ENCODE measurements at places on chromosomes 2 and 18. TPM values are rescaled to one million over a fixed set of nuclear protein-coding genes. Genes with fewer than 3 reads are reported as not detected.

Gene GATA6
- 81.1 TPM for total RNA-seq

Gene POTEC
- not detected for total RNA-seq

Gene ASTL
- not detected for total RNA-seq

- H3K36me3 ChIP-seq, result no peaks in the 10 kb centered on the region
- DNase-seq, result no peak
- H3K27me3 ChIP-seq, result no peaks in the 10 kb centered on the region
- H3K27ac ChIP-seq, result no peak overlapping the region
These were observed 184.8 kb downstream of the TXNL1 start for GRCh38 chr18:56453631-56454030.

- no peak overlapping the region for H3K4me3 ChIP-seq
- no peak for DNase-seq
- H3K4me1 ChIP-seq, result peaks cover 51% of the 10 kb centered on the region
- no peaks in the 10 kb centered on the region for H3K27me3 ChIP-seq
These were observed 46.4 kb downstream of the SLC8A1 start for GRCh38 chr2:40405465-40405864.

DNA sequence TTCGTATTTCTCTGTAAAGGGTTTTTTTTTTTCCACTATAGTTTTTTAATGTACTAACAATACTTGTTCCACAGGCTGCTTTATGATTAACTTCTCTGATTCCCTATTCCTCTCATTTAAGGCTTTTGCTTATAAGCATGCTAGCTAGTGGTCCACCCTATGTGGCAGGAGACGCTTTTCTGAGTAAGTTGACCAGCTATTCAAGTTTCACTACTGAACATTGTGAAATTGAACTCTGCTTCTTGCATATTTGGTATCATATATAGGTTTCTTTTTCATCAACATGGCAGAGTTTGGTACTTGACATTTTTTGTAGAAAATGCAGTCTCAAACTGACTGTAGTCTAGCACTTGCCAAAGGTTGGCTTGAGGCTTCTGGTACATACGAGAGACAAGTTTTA is 74.2 kb downstream of the OTX1 start:
- H3K4me1 ChIP-seq, result no peaks in the 10 kb centered on the region
- no peaks in the 10 kb centered on the region for H3K27me3 ChIP-seq
- DNase-seq, result no peak
- H3K27ac ChIP-seq, result no peak overlapping the region

DNA sequence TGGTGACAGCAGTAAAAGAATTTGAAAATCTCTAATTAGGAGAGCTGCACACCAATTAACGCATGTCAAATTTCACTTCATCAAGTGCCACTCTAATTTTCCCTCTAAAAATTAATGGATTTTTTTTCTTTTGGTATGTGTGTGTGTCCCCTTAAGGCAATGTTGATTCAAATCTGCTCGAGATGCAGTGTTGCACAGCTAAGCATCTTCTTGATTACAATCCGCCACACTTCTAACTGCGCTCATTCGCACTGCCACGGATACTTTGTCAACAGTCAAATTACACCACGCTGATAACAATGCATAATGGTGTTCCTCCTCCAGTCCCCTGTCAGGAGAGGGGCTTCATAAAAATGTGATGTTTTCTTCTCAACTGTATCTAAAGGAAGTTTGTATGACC is 261.4 kb downstream of the MEIS1 start:
- H3K4me3 ChIP-seq, result no peak overlapping the region
- H3K27ac ChIP-seq, result no peak overlapping the region
- no peaks in the 10 kb centered on the region for H3K36me3 ChIP-seq
- no peak for DNase-seq
- H3K27me3 ChIP-seq, result peaks cover 5% of the 10 kb centered on the region
